ENCODE measurements at places on chromosomes 1 and 21. TPM values are rescaled to one million over a fixed set of nuclear protein-coding genes. Genes with fewer than 3 reads are reported as not detected.
A peak's percentile ranks its signal among the peaks of the same experiment; 100 is the strongest.

The SLC1A7 gene
- total RNA-seq, result 1.3 TPM

The H3-3A gene
- total RNA-seq, result 1,346 TPM

The TSPAN1 gene
- 1.0 TPM for total RNA-seq

The AIM2 gene
- 2.9 TPM for total RNA-seq

The VWA5B1 gene
- total RNA-seq, result 0.78 TPM

The TTC24 gene
- 1.9 TPM for total RNA-seq

DNA sequence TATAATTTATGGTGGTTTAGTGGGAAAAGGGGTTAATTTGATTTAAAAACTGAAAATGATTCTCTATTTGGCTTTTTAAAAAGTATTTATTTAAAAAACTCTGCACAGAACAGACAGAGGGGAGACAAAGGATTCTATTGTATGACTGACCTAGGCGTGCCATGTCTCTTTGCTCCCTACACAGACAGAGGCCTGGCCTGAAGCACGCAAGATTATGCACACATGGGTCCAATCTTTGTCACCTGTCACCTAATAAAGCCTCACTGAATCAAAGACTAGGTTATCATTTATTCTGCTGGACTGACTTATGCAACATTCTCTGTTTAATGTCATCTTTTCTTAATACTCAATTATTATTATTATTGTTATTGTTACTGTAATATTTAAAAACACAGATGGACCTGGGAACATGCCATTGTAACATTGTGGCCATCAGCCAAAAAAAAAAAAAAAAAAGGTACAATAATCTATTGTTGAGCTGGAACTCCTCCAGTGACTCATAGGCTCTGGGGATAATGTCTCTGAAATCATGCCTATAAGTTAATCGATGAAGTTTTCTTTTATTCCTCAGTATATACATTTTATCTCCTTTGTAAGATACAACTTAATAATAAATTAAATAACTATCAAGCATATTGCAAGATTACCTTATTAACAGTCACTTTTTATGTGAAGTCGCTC, 112.1 kb downstream of the RUNX1 start:
- peak; percentile 65 for ATAC-seq

DNA sequence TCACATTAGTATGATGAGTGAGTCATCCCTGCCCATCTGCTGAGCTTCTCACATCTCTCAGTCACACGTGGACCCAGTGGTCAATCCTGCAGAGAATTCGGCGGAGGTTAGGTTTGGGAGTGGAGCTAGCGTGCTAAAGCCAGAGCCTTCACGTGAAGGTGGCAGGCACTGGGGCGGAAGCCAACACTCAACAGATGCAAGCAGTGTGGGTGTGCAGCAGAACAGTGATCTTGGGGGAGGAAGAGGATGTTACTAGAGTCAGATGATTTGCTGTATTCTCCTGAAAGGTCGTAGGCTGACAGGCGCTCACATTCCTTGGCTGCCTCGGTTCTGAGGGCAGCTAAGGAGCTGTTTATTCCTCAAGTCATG, 6.7 kb downstream of the C1orf115 start:
- no peak for ATAC-seq

DNA sequence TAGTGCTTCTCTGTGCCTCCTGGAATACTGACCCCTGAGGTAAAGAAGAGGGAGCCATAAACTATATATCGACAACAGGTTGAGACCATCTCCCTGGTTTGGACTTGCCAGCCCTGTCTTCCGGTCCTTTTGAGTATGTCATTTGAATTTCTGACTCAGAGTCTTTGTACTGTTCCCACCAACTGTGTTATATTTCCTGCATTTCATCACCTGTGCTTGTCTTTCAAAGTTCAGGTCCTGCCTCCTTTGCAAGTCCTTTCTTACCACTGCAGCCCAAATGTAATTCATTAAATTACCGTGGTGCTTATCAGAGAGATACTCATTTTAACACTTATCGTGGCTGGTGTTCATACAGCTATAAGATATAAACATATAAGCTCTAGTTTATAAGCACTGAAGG, 10.7 kb downstream of the AK5 start:
- no peak for ATAC-seq

- ATAC-seq, result no peak
These were observed 567.1 kb downstream of the PTPRC start for GRCh38 chr1:199205740-199206441.

DNA sequence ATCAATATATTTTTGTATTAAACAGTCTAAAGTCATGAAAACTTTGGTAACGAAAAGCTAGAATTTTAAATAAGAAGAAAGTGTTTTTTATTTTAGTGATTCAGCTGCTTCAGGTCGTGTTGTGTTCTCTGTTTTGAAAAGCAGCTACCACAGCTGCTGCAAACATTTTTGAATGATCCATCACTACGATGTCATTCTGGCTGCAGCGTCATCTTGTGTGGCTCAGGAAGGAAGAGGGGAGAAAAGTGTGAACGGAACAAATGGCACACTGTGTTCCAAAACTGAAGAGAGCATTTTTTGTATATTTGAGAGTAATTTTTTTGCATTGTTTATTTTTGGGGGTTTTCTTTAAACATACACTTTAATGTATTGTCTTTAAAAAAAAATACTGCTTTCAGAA, 323.0 kb upstream of the ADGRL2 start:
- ATAC-seq, result peak; percentile 59

DNA sequence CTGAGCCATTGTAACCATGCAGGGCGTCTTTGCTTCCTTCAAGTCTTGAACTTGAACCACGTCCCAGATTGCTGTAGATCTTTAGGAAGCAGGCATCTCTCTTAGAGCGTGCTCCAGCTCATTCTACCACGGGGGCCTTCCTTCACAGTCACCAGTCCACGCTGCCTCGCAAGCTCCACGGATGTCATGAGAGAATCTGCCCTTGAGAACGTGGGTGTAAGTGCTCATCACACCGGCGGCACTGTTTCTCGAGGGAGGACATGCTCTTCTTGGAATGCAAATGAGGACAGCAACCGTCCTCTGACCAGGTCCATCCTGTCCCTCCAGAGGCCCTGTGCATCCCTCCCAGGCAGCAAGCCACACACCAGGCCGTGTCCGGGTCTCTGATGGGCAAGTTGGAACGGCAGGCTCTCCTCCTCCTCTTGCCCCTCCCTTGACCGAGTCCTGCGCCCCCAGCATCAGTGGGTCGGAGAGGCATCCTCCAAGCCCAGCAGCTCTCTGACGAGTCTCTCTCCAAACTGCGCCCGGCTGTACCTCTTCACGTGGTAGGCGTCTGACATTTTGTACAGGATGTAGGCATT, 103.1 kb downstream of the PGBD5 start:
- ATAC-seq, result no peak
